ENCODE measurements at places on chromosomes 3 and 15. TPM values are rescaled to one million over a fixed set of nuclear protein-coding genes. Genes with fewer than 3 reads are reported as not detected.

The CLSTN2 gene
- 0.14 TPM for total RNA-seq

The ZBED2 gene
- 0.28 TPM for total RNA-seq

The EIF1B gene
- total RNA-seq: 13.6 TPM

The RNF7 gene
- 35.1 TPM for total RNA-seq

The NPTN gene
- 158 TPM for total RNA-seq

The ZPLD1 gene
- total RNA-seq: 0.28 TPM

The TM6SF1 gene
- total RNA-seq: 0.55 TPM

The P2RY1 gene
- 4.4 TPM for total RNA-seq

The RUBCN gene
- total RNA-seq: 5.6 TPM

The CKMT1A gene
- 0.18 TPM for total RNA-seq

The PRKAR2A gene
- 25.4 TPM for total RNA-seq

The DET1 gene
- 5.7 TPM for total RNA-seq

The CDHR4 gene
- under 0.01 TPM for total RNA-seq

The HESX1 gene
- 0.65 TPM for total RNA-seq

The DZIP1L gene
- total RNA-seq: 29.4 TPM

The NTRK3 gene
- total RNA-seq: 0.28 TPM

The C3orf85 gene
- total RNA-seq: not detected

The ANKRD63 gene
- not detected for total RNA-seq

The CFAP100 gene
- total RNA-seq: not detected

The ANKDD1A gene
- 3.3 TPM for total RNA-seq

The GOLGA6D gene
- total RNA-seq: not detected

The SLC6A20 gene
- not detected for total RNA-seq

The GOLGA8T gene
- 0.14 TPM for total RNA-seq

The DUOX1 gene
- total RNA-seq: under 0.01 TPM

The BCHE gene
- 0.28 TPM for total RNA-seq
